ENCODE measurements at places on chromosomes 1 and 21.

DNA sequence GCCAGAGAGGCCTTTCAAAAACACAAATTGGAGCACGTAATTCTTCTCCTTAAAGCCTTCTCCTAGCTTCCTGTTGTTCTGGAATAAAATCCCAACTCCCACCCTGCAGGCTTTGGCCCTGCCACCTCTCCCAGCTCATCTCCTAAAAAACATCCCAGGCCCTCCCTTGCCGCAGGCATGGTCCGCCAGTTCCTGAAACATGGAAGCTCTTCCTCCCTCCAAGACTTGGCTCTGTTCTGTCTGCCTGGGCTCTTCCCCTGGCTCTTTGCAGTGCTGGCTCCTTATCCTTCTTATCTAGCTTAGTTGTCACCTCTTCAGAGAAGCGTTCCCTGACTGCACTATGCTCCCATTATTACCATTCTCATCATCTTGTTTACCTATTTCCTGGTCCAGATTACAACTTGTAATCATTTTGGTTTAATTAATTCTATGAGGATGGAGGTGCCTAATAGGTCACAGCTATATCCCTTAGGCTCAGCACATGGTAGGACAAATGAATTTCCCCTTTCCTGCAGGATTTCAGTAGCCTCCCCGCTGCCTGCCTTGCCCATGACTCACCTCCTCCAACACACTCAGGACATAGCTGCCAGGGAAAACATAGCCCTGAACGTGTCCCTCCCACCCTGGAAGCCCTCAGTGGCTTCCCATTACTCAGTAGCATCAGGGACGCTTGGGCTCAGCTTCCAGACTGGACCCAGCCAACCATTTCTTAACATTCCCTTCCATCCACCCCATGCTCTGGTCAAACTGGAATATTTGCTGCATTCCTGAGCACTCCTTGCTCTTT lies 15.7 kb upstream of the IGSF21 start:
- DNase-seq = no peak

GRCh38 chr21:14454016-14455009 lies 71.4 kb upstream of the HSPA13 start:
- DNase-seq = no peak

DNA sequence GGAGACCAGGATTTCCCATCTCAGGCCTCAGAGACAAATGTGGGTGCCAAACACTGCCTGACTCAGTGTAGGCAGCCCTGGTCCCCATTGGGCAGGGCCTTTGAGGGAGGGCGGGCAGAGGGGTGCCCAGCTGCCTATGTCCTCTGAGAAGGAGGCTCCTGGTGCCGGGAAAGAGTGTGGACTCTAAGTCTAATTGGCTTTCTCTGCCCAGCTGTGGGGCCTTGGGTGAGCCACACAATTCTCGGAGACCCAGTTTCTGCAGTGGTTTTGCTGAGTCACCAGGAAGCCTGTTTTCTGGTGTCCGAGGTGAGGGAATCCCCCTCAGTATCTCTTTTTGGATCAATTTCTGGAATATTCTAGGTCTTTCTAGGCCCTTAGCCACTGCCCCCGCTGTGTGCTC lies 35.3 kb upstream of the ACTL8 start:
- DNase-seq = no peak

GRCh38 chr1:6424619-6425593 lies at the start of gene ESPN:
Gene ESPN (plus strand): TSS chr1:6424776. CDS start chr1:6424956, 180 bp downstream.
- DNase-seq = no peak

DNA sequence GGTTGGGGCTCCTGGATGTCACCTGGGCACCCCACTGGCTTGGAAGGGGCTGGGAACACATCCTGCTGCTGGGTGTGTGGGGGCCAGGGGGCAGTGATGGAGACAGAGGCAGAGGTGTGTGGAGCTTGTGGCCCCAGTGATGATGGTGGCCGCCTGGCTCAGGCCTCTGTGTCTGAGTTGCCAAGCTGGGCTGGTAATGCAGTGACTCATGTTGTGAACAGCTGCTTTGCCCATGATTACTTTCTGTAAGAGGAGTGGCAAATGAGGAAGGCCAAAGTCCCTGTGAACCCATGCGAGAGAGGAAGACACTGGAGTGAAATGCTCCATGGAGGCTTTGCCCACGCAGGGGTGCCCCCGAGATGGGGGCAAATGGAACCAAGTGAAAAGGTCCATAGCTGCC lies 86.8 kb downstream of the KCNJ6 start:
- no peak for DNase-seq

DNA sequence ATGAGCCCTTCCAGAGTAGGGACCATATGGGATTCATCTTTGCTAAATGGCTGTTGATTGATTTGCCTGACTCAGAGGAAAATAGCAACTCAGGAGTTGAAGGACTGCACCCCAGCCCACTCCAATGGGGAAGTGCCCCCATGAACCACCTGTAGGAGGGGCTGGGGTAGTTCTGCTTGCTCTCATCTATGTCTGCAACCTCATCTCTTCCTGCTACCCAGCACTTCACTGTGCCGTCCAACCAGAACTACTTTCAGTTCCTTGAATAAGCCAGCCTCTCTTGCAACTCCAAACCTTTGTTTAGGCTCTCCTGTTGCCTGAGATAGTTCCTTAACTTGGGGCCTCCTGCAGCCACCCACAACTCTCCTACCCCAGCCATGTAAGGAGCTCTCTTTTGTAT lies 26.6 kb downstream of the BEND5 start:
- no peak for DNase-seq

DNA sequence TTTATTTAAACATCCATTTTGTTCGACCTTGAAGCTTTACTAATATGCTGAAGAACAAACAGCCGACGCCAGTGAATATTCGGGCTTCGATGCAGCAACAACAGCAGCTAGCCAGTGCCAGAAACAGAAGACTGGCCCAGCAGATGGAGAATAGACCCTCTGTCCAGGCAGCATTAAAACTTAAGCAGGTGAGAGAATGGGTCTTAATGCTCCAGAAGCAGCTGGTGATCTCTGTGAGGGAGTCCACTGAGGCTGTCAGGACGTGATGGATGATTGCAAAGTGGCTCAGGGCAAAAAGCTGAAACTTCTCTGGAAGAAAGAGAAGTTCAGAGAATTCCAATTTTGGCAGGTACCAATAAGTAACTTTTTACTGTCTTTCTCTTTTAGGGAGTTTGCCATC lies 4.4 kb downstream of the CHTOP start:
- DNase-seq = no peak

DNA sequence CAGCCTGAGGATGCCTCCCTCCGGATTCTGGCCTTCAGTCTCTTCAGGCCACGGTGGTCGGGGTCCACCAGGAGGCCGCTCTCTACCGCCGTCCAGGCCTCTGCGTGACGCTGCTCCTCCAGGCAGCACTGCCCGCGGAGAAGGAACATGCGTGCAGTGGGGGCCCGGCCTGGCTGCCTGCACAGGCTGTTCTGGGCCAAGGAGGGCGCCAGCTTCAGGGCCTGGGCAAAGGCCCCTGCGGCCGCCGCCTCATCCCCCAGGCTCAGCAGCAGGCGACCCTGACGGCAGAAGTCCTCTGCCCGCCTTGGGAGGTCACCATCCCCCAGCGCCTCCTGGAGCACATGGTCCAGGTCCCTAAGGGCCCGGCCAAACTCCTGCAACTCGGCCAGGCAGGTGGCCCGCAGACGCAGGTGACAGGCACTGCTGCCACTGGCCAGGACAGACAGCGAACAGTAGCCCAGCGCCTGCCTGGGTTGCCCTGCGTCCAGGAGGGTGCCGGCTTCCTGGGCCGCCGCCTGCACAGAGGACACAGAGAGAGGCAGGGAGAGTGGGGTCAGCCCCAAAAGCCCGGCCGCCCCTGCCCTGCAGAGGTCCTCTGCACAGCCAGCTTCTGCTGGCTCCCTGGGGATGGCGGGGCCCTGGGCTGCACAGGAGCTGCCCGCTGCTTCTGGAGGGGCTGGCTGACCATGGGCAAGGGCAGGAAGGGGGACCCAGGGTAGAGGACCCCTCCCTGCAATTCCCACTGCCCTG lies 8.7 kb upstream of the MMEL1 start:
- no peak for DNase-seq

- no peak for DNase-seq
Observed at GRCh38 chr21:29343519-29343918, 44.8 kb downstream of the BACH1 start.

GRCh38 chr1:241639623-241640148 lies 483 bp downstream of the CHML start:
- no peak for DNase-seq

DNA sequence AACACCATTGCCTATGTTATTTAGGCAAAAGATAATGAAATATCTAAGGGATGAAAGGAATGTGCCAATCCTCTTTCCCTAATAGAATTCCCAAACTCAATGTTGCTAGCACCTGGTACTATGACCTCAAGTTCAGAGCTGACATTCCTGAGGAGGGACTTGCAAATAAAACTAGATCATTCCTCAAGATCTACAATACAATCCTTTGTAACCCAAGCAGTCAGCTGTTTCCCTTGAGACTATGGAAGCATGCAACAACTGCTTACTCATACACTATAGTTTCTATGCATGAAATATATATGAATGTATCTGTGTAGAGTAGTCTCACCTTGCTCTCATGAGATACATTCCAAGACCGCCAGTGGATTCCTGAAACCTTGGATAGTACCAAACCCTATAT lies 65.0 kb downstream of the ABL2 start:
- no peak for DNase-seq

DNA sequence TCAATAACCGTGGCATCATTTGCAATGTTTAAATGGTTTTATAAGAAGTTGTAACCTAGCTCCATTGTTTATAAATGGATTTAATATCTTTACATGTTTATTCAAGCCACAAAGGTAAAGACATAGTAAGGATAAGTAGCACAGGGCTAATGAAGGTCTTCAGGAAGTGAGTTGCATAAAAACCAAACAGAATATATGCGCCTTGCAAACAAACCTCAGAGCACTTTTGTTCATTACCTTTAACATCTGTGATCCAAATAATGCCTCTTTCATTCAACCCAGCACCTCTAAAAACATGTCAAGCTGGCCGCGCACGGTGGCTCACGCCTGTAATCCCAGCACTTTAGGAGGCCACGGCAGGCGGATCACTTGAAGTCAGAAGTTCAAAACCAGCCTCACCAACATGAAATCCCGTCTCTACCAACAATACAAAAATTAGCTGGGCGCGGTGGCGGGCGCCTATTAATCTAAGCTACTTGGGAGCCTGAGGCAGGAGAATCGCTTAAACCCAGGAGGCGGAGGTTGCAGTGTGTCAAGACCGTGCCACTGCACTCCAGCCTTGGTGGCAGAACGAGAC lies 25.3 kb downstream of the BRINP3 start:
- no peak for DNase-seq

- DNase-seq = no peak
Observed at GRCh38 chr1:187862506-187862905, 1033.8 kb downstream of the PLA2G4A start.

DNA sequence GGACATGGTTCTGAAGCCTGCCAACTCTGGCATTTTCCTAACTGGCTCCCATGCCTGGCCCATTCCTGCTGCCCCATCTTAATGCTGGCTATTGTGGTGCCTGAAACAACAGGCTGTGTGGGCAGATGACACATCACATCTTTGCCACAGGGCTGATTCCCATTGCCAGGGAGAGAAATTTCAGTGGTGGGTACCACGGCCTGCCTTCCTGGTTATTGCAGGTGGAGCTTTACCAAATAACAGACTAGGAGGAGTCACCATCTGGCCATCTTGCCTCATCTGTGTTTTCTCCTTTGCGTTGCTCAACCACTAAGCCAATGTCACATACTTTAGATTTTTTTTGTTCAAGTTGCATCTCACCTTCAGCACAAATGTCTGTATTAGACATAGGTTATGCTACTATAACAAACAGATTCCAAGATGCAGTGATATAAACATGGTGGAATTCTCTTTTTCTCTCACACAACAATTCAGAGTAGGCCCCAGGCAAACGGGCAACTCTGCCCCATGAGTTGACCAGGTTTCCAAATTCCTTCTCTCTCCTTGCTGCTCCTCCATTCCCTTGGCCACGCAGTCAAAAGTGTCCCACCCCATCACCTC lies 14.1 kb downstream of the CDA start:
- DNase-seq = no peak

- DNase-seq = no peak
Observed at GRCh38 chr1:109793486-109794318, 30.0 kb upstream of the EPS8L3 start.

- DNase-seq = no peak
Observed at GRCh38 chr21:33212159-33212851, 17.4 kb upstream of the IFNAR2 start.

GRCh38 chr1:3783651-3784474 lies 11.3 kb downstream of the SMIM1 start:
- no peak for DNase-seq

DNA sequence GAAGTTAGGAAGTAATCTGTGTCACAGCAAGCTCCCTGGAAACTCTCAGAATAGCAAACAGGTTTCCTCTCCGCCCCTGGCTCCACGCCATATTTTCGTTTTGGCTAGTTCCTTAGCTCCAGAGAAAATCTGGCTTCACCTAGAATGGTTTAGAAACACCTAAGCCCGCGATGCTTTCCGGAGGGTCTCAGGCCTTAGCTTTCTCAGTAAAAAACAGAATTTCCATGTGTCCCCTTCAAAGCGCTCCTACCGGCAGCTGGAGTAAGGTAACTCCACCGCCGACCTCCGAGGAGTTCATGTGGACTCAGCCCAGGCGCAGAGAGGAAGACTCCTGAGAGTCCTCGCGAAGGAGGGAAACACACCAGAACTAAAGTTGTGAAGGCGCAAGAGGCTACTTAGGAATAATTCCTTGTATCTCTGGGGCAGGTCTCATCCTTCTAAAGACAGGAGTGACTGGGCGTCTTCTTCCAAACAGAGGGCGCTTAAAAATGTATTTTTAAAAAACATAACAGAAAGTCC lies 406 bp downstream of the KIAA0040 start:
- no peak for DNase-seq

- no peak for DNase-seq
Observed at GRCh38 chr1:196400478-196401451, 207.5 kb downstream of the KCNT2 start.
